ENCODE measurements at places on chromosomes 12 and 14. TPM values are rescaled to one million over a fixed set of nuclear protein-coding genes. Genes with fewer than 3 reads are reported as not detected.

Gene SLCO1B1
- total RNA-seq = not detected

Gene TSPAN9
- 18.2 TPM for total RNA-seq

Gene SOAT2
- total RNA-seq = not detected

Gene CCDC196
- total RNA-seq = not detected

Gene RNU6-7
- total RNA-seq = not detected

Gene KRT80
- total RNA-seq = not detected

Gene SMCO2
- not detected for total RNA-seq

All from sigmoid colon (tissue), 7 donors.